ENCODE measurements at places on chromosomes 1 and 21.

DNA sequence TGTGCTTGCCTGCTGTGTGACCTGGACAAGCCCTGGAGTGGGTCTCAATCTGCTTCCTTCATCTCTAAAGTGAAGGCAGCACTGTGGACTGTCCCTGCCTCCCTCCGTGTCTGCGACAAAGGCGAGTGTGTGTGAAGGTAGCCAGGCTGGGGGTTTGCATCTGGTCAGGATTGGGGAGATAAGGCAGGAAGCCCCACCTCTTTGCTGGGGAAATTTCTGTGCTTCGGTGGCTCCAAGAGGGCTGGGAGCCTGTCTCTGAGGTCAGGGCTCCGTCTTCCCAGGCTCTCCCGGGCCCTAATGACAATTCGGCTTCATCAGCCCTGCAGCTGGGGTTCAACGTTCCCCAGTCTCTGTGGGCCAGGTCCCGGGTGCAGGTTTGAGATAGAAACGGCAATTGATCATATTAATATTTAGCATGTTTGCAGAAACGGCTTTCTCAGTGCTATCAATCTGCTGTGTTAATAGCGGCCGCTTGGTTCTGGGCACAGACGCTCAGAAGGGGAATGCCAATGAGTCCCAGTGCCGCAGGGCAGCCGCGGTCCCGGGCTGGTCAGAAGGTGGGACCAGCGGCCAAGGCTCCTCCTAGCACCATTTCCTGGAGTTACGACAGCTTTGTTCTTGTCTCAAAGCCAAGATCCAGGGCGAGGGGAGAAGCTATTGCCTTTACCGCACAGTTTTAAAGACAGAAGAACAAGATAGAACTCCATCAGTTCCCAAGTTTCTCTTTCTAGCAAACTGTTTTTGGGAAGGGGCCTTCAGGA, 105.7 kb downstream of the PRDM16 start:
- no peak overlapping the region for H3K27ac ChIP-seq
- DNase-seq: peak; percentile 69
- H3K4me1 ChIP-seq: peaks cover 24% of the 10 kb centered on the region
- no peak overlapping the region for H3K4me3 ChIP-seq
- no peaks in the 10 kb centered on the region for H3K36me3 ChIP-seq
- no peaks in the 10 kb centered on the region for H3K27me3 ChIP-seq

- no peak for DNase-seq
- H3K27ac ChIP-seq: no peak overlapping the region
- peaks cover 2% of the 10 kb centered on the region for H3K4me1 ChIP-seq
Observed at GRCh38 chr1:156690675-156691036, 13.4 kb upstream of the NES start.

GRCh38 chr1:65276197-65276939, 33.0 kb upstream of the DNAJC6 start:
- H3K4me3 ChIP-seq: no peak overlapping the region
- H3K4me1 ChIP-seq: peaks cover 2% of the 10 kb centered on the region
- no peak for DNase-seq
- H3K27ac ChIP-seq: no peak overlapping the region
- no peaks in the 10 kb centered on the region for H3K27me3 ChIP-seq

DNA sequence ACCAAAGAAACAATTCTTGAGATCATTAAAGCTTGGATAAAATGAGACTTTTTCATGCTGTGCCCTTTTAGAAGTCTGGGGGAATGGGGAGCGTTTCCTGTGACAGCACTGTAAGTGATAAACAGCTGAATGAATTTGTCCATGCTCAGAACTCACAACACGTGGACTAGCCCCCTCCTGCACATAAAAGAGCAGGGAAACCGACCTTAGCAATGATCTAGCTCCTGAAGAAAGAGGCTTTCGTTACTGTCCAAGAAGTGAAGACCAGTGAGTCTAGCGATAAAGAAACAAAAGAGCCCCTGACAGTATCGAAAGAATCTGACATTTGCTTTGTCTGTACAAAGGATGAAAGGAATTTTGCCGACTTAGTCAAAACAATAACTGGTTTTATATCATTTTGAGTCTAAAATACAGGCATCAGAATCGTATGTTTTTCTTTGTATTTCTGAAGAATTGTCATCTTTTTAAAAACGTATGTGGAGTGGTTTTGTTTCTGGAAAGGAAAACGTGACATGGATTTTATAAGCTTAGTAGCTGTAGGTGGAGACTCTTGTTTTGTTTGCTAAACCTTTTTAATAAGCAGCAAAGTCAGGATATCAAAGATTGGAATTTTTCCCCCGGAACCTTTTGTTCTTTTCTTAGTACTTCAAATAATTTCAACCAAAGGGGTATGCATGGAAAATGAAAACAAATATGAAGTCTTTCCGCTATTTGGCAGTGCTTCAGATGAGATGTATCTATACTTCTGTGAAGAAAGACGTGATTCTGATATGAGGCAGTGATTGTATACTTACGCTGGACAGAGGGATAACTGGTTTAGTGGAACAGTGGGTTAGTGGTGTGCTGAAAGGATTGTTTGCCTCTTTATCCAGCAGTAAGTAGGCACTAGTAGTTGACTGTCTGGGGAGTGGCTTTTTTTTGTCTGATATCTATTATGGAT, 61.0 kb downstream of the MAST2 start:
- peak overlapping the region; percentile 4 for H3K4me3 ChIP-seq
- no peak for DNase-seq
- no peak overlapping the region for H3K27ac ChIP-seq
- H3K27me3 ChIP-seq: no peaks in the 10 kb centered on the region
- no peaks in the 10 kb centered on the region for H3K4me1 ChIP-seq

- no peaks in the 10 kb centered on the region for H3K36me3 ChIP-seq
- H3K27ac ChIP-seq: no peak overlapping the region
- peaks cover 13% of the 10 kb centered on the region for H3K4me1 ChIP-seq
- no peaks in the 10 kb centered on the region for H3K27me3 ChIP-seq
- no peak for DNase-seq
Observed at GRCh38 chr1:109878531-109879104, 32.0 kb upstream of the CSF1 start.

DNA sequence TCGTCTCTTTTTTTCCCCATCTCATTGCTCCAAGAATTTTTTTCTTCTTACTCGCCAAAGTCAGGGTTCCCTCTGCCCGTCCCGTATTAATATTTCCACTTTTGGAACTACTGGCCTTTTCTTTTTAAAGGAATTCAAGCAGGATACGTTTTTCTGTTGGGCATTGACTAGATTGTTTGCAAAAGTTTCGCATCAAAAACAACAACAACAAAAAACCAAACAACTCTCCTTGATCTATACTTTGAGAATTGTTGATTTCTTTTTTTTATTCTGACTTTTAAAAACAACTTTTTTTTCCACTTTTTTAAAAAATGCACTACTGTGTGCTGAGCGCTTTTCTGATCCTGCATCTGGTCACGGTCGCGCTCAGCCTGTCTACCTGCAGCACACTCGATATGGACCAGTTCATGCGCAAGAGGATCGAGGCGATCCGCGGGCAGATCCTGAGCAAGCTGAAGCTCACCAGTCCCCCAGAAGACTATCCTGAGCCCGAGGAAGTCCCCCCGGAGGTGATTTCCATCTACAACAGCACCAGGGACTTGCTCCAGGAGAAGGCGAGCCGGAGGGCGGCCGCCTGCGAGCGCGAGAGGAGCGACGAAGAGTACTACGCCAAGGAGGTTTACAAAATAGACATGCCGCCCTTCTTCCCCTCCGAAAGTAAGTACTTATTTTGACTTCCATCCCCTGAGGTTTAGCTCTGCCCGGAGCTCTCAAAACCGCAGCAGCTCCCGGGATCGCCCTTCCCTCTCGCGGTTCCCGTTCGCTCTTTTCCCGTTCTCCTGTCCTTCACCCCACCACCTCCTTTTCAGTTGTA, 1.5 kb downstream of the TGFB2 start:
- H3K36me3 ChIP-seq: no peaks in the 10 kb centered on the region
- H3K27ac ChIP-seq: peak overlapping the region; percentile 80
- H3K27me3 ChIP-seq: no peaks in the 10 kb centered on the region
- H3K4me1 ChIP-seq: peaks cover 2% of the 10 kb centered on the region
- DNase-seq: peak; percentile 41
- H3K4me3 ChIP-seq: peak overlapping the region; percentile 62

DNA sequence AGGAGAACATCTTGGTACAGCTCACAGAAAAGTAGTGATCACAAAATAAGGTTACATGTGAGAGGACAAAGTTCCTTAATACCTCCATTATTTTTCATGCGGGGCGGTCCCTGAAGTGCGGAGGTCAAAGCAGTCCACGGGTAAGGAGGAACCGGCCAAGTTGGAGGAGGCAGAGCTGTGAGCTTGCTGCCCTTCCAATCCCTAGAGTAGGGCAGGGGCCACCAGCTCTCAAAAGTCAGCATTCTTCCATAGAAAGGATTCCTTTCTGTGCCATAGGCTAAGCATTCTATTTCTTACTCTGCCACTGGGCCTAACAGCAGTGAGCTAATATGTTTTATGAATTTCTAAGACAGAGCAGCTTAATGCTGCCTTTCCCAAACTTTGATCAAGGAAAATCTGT, 50.9 kb upstream of the USP1 start:
- H3K27ac ChIP-seq: no peak overlapping the region
- no peaks in the 10 kb centered on the region for H3K27me3 ChIP-seq
- no peak for DNase-seq
- H3K4me1 ChIP-seq: no peaks in the 10 kb centered on the region
- H3K4me3 ChIP-seq: no peak overlapping the region

- no peaks in the 10 kb centered on the region for H3K4me1 ChIP-seq
- no peaks in the 10 kb centered on the region for H3K36me3 ChIP-seq
- H3K27me3 ChIP-seq: no peaks in the 10 kb centered on the region
Observed at GRCh38 chr1:162250004-162250730, 126.5 kb downstream of the SPATA46 start.

GRCh38 chr21:39908265-39908923, 41.2 kb downstream of the PCP4 start:
- H3K36me3 ChIP-seq: no peaks in the 10 kb centered on the region
- DNase-seq: no peak
- no peaks in the 10 kb centered on the region for H3K4me1 ChIP-seq

- H3K4me1 ChIP-seq: no peaks in the 10 kb centered on the region
- H3K36me3 ChIP-seq: no peaks in the 10 kb centered on the region
- no peak for DNase-seq
- no peak overlapping the region for H3K27ac ChIP-seq
Observed at GRCh38 chr1:7050751-7051665, 265.8 kb downstream of the CAMTA1 start.

DNA sequence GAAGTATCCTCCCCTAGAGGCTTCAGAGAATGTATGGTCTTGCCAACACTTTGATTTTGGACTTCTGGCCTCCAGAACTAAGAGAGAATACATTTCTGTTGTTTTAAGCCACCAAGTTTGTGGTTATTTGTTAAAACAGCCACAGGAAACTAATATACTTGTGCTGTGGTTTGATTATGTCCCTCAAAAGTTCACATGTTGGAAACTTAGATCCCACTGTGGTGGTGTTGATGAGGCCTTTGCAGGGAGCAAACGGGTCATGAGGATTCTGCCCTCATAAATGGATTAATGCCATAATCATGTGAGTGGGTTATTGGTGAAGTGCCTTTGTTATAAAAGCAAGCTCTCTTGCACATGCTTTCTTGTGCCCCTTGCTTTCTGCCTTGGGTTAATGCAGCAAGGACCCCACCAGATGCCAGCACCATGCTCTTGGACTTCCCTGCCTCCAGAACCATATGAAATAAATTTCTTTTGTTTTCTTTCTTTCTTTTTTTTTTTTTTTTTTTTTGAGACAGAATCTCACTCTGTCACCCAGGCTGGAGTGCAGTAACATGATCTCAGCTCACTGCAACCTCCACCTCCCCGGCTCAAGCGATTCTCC, 157.3 kb downstream of the CLIC6 start:
- H3K27me3 ChIP-seq: no peaks in the 10 kb centered on the region
- H3K4me1 ChIP-seq: no peaks in the 10 kb centered on the region
- no peaks in the 10 kb centered on the region for H3K36me3 ChIP-seq
- H3K27ac ChIP-seq: no peak overlapping the region

DNA sequence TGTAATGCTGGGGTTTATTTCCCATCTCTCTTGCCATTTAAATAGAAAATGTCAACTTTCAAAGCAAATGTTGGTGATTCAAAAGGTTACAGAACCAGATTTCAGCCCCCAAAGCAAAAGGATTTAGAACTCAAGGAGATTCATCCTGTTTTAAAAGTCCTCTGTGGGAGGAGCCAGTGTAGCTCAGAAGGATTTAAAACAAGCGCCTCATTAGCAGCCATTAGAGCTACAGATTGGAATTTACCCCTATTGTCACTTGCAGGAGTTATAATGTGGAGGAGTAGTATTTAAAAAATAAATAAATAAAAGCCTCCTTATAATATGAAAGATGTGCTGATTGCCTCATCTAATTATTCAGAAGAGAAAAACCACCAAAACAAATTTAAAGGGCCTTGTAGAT, 107.8 kb downstream of the LAMC2 start:
- H3K4me3 ChIP-seq: no peak overlapping the region
- DNase-seq: no peak
- H3K36me3 ChIP-seq: no peaks in the 10 kb centered on the region
- no peaks in the 10 kb centered on the region for H3K4me1 ChIP-seq

All from ovary (tissue), 10 donors.